ENCODE measurements at places on chromosomes 7 and 10.

DNA sequence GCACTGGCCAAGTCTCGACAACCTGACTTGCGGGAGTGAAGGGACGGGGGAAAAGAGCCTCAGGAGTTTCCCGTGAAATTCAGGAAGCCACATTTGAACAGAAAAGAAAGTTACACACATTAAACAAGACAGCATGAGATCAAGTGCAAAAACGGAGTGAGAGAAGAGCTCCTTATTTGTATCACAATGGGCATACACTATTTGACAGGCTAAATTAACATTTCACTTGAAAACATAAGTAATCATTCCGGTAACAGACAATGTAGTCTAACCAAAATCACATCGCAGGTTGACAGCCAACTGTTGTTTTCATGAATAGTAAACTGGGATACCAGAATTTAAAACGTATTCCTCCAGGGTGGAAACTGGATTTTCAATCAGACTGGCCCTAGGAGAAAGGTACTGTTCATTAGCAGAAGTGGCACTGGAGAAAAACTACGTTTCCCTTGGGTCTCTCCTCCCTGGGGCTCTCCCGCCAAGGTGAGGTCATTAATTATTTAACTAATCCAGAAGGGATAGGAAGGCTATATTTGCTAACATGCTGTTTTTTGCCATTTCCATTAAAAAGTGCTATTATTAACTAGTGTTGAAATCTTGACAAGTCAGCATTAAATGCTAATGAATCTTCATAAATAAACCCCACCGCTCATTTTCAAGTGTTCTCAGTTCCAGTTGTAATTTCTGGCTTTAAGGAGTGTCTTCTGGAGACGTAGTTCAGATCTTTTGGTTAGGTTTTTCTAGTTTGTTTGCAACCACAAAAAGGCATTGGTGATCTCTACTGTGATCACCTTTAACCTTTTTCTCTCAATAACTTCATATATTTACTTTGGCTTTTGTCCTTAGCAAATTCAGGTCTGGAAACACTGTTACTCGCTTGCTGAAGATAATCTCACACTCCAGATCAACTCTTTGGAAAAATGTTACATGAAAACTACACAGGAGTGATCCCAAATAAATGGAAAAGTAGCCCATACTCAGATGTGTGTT is 25.1 kb downstream of the RHEB start:
- H3K36me3 ChIP-seq = peaks cover 12% of the 10 kb centered on the region
- H3K27me3 ChIP-seq = no peaks in the 10 kb centered on the region
- no peak for DNase-seq
- H3K27ac ChIP-seq = no peak overlapping the region

- no peak for DNase-seq
- H3K4me1 ChIP-seq = no peaks in the 10 kb centered on the region
- no peaks in the 10 kb centered on the region for H3K27me3 ChIP-seq
- peak overlapping the region; percentile 80 for H3K4me3 ChIP-seq
- H3K36me3 ChIP-seq = peaks cover 29% of the 10 kb centered on the region
Measured at GRCh38 chr10:3172081-3172445, 519 bp downstream of the PITRM1 start.

DNA sequence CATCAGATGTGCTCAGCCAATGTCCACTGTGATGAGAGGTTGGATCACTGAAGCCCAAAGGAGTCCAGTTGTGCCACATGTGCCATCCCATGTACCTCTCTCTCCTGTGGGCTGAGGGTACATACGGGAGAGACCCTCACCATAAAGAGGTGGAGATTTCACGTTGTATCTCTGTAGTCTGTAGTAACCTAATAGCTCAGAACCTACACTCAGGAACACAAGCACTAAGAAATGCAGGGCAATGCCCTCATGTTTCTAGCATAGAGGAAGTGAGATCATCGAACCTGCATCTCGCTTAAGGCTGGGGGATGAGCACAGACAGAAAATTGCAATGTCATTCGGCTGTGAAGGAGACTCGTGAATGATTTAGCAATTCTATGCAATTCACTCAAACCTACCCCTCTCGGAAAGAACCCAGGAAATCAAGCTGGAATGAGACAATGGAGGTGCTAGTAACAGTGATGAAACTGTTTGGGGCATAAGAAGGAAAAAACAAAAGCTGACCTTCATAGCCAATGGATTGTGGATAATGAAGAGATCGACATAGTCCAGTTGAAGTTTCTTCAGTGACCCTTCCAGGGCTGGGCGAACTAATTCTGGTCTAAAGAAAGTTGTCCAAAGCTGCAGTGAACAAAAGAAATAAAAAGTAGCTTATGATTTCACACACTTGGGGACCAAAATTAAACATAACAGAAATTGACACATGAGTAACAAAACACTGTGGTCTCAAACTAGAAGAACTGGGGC is 80.3 kb upstream of the UCN3 start:
- H3K36me3 ChIP-seq = no peaks in the 10 kb centered on the region
- H3K4me3 ChIP-seq = no peak overlapping the region
- H3K27ac ChIP-seq = no peak overlapping the region
- no peaks in the 10 kb centered on the region for H3K4me1 ChIP-seq
- no peaks in the 10 kb centered on the region for H3K27me3 ChIP-seq
- DNase-seq = no peak

DNA sequence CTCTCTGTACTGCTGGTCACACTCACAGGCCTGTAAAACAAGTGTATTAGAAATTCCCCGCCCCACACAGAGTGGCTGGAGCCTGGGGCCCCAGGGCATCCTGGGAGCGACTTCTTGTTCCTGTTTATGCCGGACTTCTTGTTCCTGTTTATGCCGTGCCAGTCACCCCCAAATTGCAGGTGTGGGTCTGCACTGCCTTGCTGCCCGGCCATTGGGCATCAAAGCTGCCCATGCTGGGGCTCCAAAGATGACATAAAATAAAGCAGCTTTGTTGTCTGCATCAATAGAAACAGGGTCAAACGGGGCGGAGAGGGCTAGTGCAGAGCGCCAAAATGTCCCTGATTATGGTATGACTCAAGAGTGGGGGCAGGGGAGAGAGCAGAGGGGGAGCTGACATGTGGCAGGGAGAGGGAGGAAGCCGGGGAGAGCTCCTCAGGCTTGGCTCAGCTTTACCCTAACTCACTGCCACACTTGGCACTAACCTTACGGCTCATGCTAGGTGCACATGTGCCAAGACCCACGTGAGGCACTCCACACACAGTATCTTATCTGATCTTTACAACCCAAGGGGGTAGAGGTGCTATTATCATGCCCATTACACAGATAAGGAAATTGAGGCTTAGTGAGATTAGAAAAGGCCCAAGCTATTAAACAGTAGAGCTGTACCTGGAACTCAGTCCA is 98.4 kb downstream of the PIP4K2A start:
- no peaks in the 10 kb centered on the region for H3K27me3 ChIP-seq
- DNase-seq = peak; percentile 29

- DNase-seq = no peak
- H3K4me1 ChIP-seq = no peaks in the 10 kb centered on the region
- no peak overlapping the region for H3K27ac ChIP-seq
- H3K4me3 ChIP-seq = no peak overlapping the region
Measured at GRCh38 chr7:154546946-154547587, 455.9 kb downstream of the PAXIP1 start.

- H3K27me3 ChIP-seq = no peaks in the 10 kb centered on the region
- H3K27ac ChIP-seq = no peak overlapping the region
- no peak for DNase-seq
Measured at GRCh38 chr10:20147684-20148083, 331.5 kb downstream of the PLXDC2 start.

GRCh38 chr7:81187753-81188152 is 268.9 kb upstream of the SEMA3C start:
- no peak overlapping the region for H3K27ac ChIP-seq
- H3K36me3 ChIP-seq = no peaks in the 10 kb centered on the region
- H3K4me3 ChIP-seq = no peak overlapping the region
- no peak for DNase-seq

- peaks cover 40% of the 10 kb centered on the region for H3K36me3 ChIP-seq
- no peak overlapping the region for H3K4me3 ChIP-seq
- peak; percentile 16 for DNase-seq
- H3K27me3 ChIP-seq = no peaks in the 10 kb centered on the region
- H3K27ac ChIP-seq = peak overlapping the region; percentile 45
Measured at GRCh38 chr7:158782761-158783401, 46.4 kb downstream of the ESYT2 start.

- no peaks in the 10 kb centered on the region for H3K36me3 ChIP-seq
- no peak overlapping the region for H3K27ac ChIP-seq
- peaks cover 3% of the 10 kb centered on the region for H3K4me1 ChIP-seq
- H3K27me3 ChIP-seq = no peaks in the 10 kb centered on the region
Measured at GRCh38 chr7:8092140-8092539, 123.5 kb downstream of the GLCCI1 start.

- H3K27me3 ChIP-seq = no peaks in the 10 kb centered on the region
- H3K27ac ChIP-seq = peak overlapping the region; percentile 81
- H3K4me3 ChIP-seq = no peak overlapping the region
- peaks cover 14% of the 10 kb centered on the region for H3K36me3 ChIP-seq
Measured at GRCh38 chr7:65390588-65390987, 16.9 kb downstream of the ZNF92 start.

GRCh38 chr10:102140913-102141540 is 8.2 kb downstream of the PPRC1 start:
- H3K27ac ChIP-seq = no peak overlapping the region
- peaks cover 73% of the 10 kb centered on the region for H3K36me3 ChIP-seq
- DNase-seq = no peak

GRCh38 chr7:33061282-33061937 is 1.2 kb downstream of the NT5C3A start:
- H3K27ac ChIP-seq = peak overlapping the region; percentile 98
- no peak for DNase-seq
- peaks cover 2% of the 10 kb centered on the region for H3K4me1 ChIP-seq
- H3K27me3 ChIP-seq = no peaks in the 10 kb centered on the region
- H3K36me3 ChIP-seq = no peaks in the 10 kb centered on the region

DNA sequence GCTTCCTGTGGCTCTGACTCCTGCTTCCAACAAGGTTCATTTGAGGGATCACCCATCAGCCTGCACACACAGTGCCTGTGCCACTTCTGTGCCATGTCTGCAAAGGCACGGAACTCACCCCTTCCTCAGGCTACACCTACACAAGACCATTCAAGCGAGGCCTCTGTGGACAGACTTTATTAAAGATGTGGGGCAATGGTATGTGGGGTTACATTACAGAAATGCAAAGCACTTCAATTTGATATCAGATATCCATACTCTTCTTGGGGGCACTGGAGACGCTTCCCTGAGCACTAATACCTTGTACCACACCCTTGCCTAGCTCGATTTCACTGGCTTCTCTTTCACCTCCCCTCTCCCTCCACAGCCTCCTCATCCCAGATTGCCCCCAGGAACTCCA is 84.4 kb upstream of the FGL2 start:
- no peak overlapping the region for H3K27ac ChIP-seq
- no peaks in the 10 kb centered on the region for H3K27me3 ChIP-seq
- DNase-seq = no peak
- no peaks in the 10 kb centered on the region for H3K4me1 ChIP-seq
- peaks cover 6% of the 10 kb centered on the region for H3K36me3 ChIP-seq
- no peak overlapping the region for H3K4me3 ChIP-seq

- DNase-seq = peak; percentile 92
- H3K36me3 ChIP-seq = peaks cover 2% of the 10 kb centered on the region
- H3K4me3 ChIP-seq = peak overlapping the region; percentile 5
- H3K27me3 ChIP-seq = no peaks in the 10 kb centered on the region
Measured at GRCh38 chr7:102152672-102153598, 133.7 kb upstream of the SH2B2 start.

DNA sequence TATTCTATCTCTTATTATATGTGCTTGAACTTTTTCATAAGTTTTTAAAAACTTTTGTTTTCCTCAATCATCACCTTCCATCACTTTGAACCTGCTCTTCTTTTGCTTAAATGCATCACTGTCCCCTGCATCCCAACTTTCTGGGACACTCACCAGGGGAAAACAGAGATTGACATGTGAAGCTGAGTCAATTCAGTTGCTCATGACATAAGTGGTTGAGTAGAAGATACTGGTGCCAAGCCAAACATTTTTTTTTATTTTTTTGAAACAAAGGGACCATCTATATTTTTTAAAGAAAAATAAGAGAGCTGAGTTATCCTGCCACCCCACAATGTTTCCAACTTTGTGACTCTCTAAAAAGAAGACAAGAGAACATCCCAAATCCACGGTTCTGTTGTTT is 61.8 kb upstream of the AHR start:
- H3K4me1 ChIP-seq = no peaks in the 10 kb centered on the region
- H3K4me3 ChIP-seq = no peak overlapping the region
- H3K36me3 ChIP-seq = no peaks in the 10 kb centered on the region
- no peaks in the 10 kb centered on the region for H3K27me3 ChIP-seq
- H3K27ac ChIP-seq = no peak overlapping the region

GRCh38 chr7:94253686-94254085 is 141.0 kb upstream of the COL1A2 start:
- H3K27ac ChIP-seq = no peak overlapping the region
- H3K36me3 ChIP-seq = no peaks in the 10 kb centered on the region
- DNase-seq = no peak

DNA sequence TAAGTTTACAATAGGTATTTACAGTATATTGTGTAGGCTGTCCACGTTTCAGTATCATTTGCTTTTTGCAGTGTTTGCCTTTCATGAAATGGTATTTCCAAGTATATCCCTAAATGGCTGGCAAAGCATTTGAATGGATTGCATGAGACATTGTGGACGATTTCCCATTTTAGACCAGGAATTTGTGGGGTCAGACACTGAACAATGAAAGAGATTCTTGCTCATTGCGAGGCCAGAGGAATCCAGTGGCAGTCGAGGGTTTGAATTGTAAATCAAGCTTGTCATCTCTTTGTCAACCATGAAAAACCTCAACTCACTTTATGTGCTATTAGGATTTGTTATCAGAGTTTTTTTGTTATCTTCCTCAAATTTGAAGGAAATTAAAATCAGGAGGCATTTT is 70.8 kb downstream of the CREB5 start:
- H3K4me3 ChIP-seq = no peak overlapping the region
- no peak for DNase-seq
- H3K36me3 ChIP-seq = no peaks in the 10 kb centered on the region
- peaks cover 2% of the 10 kb centered on the region for H3K27me3 ChIP-seq

GRCh38 chr10:64060389-64060788 is 539.2 kb downstream of the REEP3 start:
- no peak for DNase-seq
- H3K27ac ChIP-seq = no peak overlapping the region
- H3K27me3 ChIP-seq = no peaks in the 10 kb centered on the region
- H3K4me3 ChIP-seq = no peak overlapping the region

GRCh38 chr7:106049139-106049752 is 62.9 kb downstream of the SYPL1 start:
- no peaks in the 10 kb centered on the region for H3K36me3 ChIP-seq
- no peak overlapping the region for H3K4me3 ChIP-seq
- peaks cover 14% of the 10 kb centered on the region for H3K27me3 ChIP-seq

- no peak for DNase-seq
- H3K36me3 ChIP-seq = no peaks in the 10 kb centered on the region
- no peak overlapping the region for H3K27ac ChIP-seq
- no peaks in the 10 kb centered on the region for H3K4me1 ChIP-seq
- no peak overlapping the region for H3K4me3 ChIP-seq
- H3K27me3 ChIP-seq = no peaks in the 10 kb centered on the region
Measured at GRCh38 chr7:49255054-49255453, 330.7 kb downstream of the CDC14C start.

- H3K27ac ChIP-seq = no peak overlapping the region
- no peak overlapping the region for H3K4me3 ChIP-seq
- DNase-seq = no peak
- no peaks in the 10 kb centered on the region for H3K36me3 ChIP-seq
- peaks cover 2% of the 10 kb centered on the region for H3K27me3 ChIP-seq
Measured at GRCh38 chr10:6678956-6679355, 98.9 kb upstream of the PRKCQ start.

Data from large intestine (tissue), 12 donors.